ENCODE measurements at places on chromosomes 13 and 19. TPM values are rescaled to one million over a fixed set of nuclear protein-coding genes. Genes with fewer than 3 reads are reported as not detected.

Gene EXOC3L2
- not detected for total RNA-seq

Gene UBL5
- 117 TPM for total RNA-seq

Gene CACNG7
- 4.2 TPM for total RNA-seq

Gene PLEKHF1
- 7.3 TPM for total RNA-seq

Gene CEACAM6
- total RNA-seq = not detected

Gene FLT3
- not detected for total RNA-seq

Gene ACP7
- total RNA-seq = under 0.01 TPM

Gene SEMA6B
- total RNA-seq = 0.30 TPM

Gene ZNF541
- 0.89 TPM for total RNA-seq

Gene SULT2A1
- total RNA-seq = not detected

Gene HCST
- total RNA-seq = 1.2 TPM

Gene STOML3
- total RNA-seq = not detected

Gene ZNF416
- total RNA-seq = 4.9 TPM

Gene UGGT2
- total RNA-seq = 98.9 TPM

Gene SBK2
- not detected for total RNA-seq

Gene DLEU7
- not detected for total RNA-seq

Gene SELENOV
- total RNA-seq = not detected

Gene KIRREL2
- 0.05 TPM for total RNA-seq

Gene ARRDC5
- total RNA-seq = not detected

Gene DAND5
- total RNA-seq = not detected

Gene TEX26
- total RNA-seq = not detected

Gene KLK10
- not detected for total RNA-seq

Gene GPR12
- total RNA-seq = not detected

Gene NALCN
- 27.0 TPM for total RNA-seq

Gene KLK15
- not detected for total RNA-seq

Gene GSX1
- total RNA-seq = not detected

Gene SLC10A2
- not detected for total RNA-seq

Gene CASP14
- total RNA-seq = not detected

Gene F7
- not detected for total RNA-seq

Gene CEACAM7
- total RNA-seq = not detected

Gene ZNF865
- 3.3 TPM for total RNA-seq

Gene OR7A5
- total RNA-seq = not detected

Gene MAP2K7
- 13.7 TPM for total RNA-seq

Gene PABPC3
- 0.32 TPM for total RNA-seq

Gene RFXAP
- total RNA-seq = 3.3 TPM

Gene LRG1
- total RNA-seq = not detected

Gene TJP3
- total RNA-seq = not detected

Gene ZNF701
- total RNA-seq = 18.3 TPM

Gene CGB8
- not detected for total RNA-seq

Gene RNF17
- not detected for total RNA-seq

Gene ATCAY
- total RNA-seq = not detected

Gene PLEKHA4
- 4.2 TPM for total RNA-seq

Gene ELSPBP1
- total RNA-seq = not detected

Gene FFAR2
- total RNA-seq = not detected

Gene KLK2
- total RNA-seq = not detected

Gene ELL
- 14.3 TPM for total RNA-seq

Gene LCP1
- total RNA-seq = 8.9 TPM

Gene ADGRE1
- not detected for total RNA-seq

Gene TYK2
- total RNA-seq = 67.4 TPM

Gene FFAR1
- total RNA-seq = not detected

Gene PRSS57
- not detected for total RNA-seq
